Activated naive CD4-positive, alpha-beta T cell treated with anti-CD3 and anti-CD28 coated beads, Interleukin-2, amount 50 U/mL, for 72 hours (primary cell): ENCODE measurements at places on chromosomes 12 and 14. TPM values are rescaled to one million over a fixed set of nuclear protein-coding genes. Genes with fewer than 3 reads are reported as not detected.

DTX3 gene
- total RNA-seq: 33.5 TPM

GYS2 gene
- not detected for total RNA-seq

CBLN3 gene
- total RNA-seq: 20.1 TPM

LAG3 gene
- 117 TPM for total RNA-seq

CCDC196 gene
- not detected for total RNA-seq

SIRT4 gene
- total RNA-seq: 3.3 TPM

MLXIP gene
- total RNA-seq: 36.0 TPM
